ENCODE measurements at places on chromosomes 6 and 20.

DNA sequence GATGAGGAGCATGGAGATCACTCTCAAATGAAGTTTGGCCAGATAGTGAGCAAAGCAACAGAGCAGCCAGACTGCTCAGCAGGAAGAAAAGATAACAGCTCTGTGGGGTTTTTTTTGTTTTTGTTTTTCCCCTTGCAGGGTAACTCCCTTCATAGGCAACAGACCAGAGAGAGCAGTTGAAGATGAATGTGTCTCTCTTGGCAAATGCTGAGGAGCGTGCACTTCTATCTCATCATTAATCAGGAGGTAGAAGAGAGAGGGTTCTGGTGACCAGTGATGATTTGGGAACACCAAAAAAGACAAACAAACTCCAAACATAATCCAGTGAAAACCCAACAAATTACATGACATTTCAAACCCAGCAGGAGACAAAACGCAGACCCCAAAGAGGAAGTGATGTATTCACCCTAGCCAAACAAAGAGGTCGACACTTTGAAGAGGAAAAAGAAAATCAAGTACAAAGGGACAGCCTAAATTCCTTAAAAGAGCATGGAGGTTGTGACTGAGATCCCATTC is 66.2 kb upstream of the RREB1 start:
- no peak for DNase-seq

DNA sequence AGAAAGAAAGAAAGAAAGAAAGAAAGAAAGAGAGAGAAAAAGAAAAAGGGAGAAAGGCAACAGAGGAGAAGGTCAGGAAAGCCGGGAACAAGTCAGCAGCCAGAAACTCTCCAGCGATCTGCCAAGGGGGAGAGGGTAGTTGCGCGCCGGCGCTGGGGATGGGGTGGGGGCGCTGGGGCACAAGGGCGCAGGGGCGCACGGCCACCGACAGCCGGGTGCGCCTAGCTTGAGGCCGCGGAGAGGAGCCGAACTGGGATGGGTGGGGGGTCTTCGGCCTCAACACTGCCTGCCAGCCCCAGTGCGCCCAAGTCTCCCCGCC is 533 bp upstream of the RSPO3 start:
- DNase-seq = no peak

DNA sequence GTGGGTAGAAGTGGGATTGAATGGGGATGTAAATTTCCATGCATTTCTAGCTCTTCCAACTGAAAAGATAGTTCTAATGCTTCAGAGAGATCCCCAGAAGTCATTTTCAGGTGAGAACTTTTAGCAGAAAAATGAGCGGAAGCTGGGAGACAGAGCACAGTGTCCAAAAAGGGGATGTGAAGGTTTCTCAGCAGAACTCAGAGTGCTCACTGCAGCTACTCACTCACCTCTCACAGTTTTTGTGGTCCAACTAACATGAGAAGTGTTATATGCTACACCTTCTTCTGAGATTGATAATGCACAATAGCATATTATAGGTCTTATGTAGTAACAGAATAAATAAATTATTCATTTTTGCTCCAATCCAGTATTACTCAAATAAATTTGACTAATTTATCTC is 519.2 kb upstream of the HS3ST5 start:
- DNase-seq = no peak

GRCh38 chr6:49662892-49663261 is 26.2 kb upstream of the RHAG start:
- no peak for DNase-seq

DNA sequence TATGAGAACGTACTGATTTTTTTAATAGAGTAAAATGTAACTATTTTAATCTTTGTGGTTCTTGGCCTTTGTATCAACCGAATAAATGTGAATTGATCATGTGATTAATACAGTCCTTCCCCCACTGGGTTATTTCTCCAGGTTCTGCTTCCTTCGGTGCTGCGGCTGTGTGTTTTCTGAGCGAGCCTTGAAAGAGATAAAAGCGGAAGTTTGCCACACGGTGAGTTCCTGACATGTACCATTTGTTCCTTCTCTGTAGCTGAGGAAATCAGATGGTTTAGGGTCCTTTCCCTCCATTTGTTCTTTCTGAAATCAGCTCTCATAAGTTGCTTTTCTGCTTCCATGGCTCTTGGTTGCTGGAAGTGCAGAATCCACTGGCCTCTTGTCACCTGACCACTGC is 15.5 kb downstream of the RTF2 start:
- no peak for DNase-seq

DNA sequence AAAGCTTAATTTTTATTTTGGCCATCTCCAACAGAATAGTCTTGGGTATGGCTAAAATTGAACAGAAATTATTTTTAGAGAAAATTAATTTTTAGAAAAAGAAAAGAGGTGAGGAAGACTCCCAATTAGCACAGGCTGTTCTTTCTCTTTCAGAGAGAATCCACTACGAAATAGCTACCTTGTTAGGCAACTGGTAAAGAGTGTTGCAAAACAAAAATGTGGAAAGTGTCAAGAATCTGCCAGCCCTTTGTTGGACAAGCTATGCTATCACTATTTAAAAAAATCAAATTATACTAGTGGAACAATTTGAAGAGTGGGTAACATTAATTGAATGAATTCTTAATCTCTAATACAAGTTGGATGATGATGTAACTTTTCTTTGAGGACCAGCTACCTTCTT is 19.2 kb upstream of the ZSCAN9 start:
- no peak for DNase-seq

DNA sequence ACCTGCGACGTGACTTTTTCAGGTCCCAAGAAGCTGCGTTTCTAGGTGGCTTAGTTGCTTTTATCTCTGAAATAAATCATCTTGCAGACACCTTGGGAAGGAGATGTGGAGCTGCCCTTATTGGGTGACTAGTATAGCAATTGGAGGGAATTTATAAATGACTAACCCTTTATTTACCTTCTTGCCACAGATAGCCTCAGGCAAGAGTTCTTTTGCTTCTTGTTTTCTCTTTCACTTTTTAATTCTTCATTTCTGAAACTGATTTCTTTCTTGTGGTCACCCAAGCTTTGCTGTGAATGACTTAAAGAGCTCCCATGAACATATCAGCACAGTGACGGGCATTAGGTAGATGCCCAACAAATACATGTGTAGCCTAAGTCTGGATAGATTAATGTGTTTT is 3.0 kb downstream of the ADGRF4 start:
- no peak for DNase-seq

GRCh38 chr20:39960522-39961428 is 728.3 kb downstream of the MAFB start:
- no peak for DNase-seq

DNA sequence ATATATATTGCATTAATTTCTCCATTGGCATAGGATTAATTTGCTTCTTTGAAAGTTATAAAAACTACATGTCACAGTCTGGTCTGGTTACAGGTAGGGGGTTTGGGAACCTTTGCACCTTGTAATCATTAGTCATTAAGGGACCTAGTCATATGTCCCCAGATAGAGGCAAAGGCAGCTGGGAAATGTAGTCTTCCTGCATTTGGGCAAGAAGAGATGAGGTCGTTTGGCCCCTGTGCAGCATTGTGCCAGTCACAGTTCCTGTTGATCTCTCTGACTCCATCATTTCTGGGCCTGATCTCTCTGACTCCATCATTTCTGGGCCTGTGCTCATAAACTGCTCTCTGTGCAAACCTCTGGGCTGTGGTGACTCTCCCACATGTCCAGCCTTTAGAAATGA is 73.2 kb downstream of the BCKDHB start:
- DNase-seq = no peak

- DNase-seq = no peak
Observed at GRCh38 chr6:24768361-24768760, 6.4 kb upstream of the GMNN start.

GRCh38 chr6:102075539-102075938 is 682.0 kb downstream of the GRIK2 start:
- no peak for DNase-seq

GRCh38 chr6:157823528-157824370 is 703 bp downstream of the SNX9 start:
- peak; percentile 59 for DNase-seq

DNA sequence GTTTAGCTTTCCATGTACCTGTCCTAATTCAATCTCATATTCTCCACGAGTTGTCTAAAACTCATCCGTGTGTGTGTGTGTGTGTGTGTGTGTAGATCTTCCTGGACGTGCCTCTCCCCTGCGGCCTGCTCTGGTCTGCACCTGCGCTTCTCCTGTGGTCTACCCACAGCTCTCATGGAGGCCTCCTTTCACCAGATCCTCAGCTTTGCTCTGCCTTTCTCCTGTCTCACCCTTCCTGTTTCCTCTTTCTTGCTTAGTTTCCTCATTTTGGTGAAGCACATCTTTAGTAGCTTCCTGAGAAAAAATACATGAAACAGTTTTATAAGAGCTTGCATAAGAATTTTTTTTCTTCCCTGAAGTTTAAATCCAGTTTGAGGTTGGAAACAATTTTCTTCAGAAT is 18.1 kb downstream of the SLX4IP start:
- DNase-seq = no peak

- no peak for DNase-seq
Observed at GRCh38 chr20:9923648-9924047, 84.8 kb upstream of the PAK5 start.
